ENCODE measurements at places on chromosomes 4 and X.

- DNase-seq: no peak
Measured at GRCh38 chr4:95949136-95949765, 109.4 kb downstream of the PDHA2 start.

GRCh38 chr4:160026721-160027120 is 923.8 kb downstream of the RAPGEF2 start:
- no peak for DNase-seq

DNA sequence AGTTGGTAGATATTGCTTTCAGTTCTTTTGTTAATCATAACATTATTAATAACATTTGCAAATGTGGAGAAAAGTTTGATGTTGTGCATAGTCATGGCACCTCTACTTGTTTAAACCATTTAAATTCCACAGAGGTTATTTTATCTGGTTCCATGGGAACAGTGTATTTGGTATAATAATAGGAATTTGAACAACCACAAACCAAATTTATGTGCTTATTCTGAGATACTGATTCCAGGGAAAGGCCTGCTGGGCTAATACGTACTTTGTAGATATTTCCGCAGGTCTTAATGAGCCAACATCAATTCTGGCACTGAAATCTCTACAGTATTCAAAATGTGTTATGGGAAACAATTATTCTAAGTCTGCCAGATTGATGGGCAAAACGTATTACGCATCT is 319.0 kb downstream of the DKK2 start:
- no peak for DNase-seq

DNA sequence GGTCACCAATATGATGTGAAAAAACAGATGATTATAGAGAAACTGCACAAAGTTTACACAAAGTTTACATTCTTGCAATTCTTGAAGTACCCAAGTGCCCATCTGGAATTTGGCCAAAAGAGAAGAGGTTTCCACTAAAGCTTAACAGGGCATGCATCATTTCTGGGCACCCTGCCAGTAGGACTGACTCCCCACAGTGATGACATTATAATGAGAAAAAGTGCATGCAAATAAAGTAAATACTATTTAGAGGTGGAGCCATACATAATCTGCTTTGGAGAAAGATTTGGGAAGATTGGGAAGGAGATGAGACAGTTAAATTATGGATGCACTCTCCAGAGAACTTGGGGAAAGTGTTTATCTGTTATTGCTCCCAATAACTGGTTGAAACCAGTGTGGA is 93.7 kb upstream of the TRPC3 start:
- DNase-seq: peak; percentile 66

- DNase-seq: peak; percentile 15
Measured at GRCh38 chr4:23819041-23819511, 70.8 kb downstream of the PPARGC1A start.

DNA sequence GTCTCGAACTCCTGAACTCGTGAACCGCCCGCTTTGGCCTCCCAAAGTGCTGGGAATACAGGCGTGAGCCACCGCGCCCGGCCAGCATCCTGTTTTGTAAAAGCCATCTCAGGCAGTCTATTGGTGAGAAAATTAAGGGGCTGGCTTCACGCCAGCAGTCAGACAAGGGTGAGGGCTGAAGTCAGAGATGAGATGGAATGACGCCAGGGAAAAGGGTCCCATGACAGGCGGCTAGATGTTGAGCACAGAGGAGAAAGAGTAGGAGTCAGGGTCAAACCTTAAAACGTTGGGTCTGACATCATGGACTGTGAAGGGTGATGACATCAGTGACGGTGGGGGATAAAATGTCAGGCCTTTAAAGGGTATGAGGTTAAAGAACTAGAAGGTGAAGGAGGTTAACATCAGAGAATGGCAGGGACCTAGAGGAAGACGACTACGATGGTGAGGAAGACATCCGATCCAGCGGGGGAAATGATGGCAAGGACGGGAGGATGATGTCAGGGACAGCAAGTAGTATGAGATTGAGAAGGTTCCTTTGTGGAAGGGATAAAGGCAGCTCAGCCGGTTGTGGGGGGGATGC is 504 bp upstream of the RBM3 start:
- no peak for DNase-seq

All from NCI-H510A treated with DMSO at 0.1 percent for 48 hours (cell line).